ENCODE measurements at places on chromosomes 3 and 15.
A peak's percentile ranks its signal among the peaks of the same experiment; 100 is the strongest.

GRCh38 chr3:194189243-194189791, 53.4 kb downstream of the HES1 start:
- DNase-seq = no peak

DNA sequence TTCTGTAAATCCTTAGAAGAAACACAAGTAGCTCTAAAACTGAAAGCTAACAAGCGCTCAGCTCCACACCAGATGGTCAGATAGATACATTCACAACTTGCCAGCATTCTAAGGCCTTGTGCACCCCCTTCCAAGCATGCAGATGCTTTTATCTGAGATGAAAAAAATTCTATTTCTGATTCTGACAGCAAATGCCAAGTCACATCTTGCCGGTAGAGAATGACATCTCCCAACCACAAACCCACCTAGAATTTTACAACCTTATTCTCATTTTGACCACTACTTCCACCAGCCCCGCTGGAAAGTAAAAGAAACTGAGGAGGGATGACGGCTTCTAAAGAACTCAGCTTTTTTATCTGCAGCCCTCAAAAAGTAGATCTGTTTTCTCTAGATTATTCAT, 57.7 kb downstream of the SUMF1 start:
- DNase-seq = no peak

- DNase-seq = peak; percentile 33
Observed at GRCh38 chr3:97138914-97139541, 324.6 kb downstream of the EPHA6 start.

DNA sequence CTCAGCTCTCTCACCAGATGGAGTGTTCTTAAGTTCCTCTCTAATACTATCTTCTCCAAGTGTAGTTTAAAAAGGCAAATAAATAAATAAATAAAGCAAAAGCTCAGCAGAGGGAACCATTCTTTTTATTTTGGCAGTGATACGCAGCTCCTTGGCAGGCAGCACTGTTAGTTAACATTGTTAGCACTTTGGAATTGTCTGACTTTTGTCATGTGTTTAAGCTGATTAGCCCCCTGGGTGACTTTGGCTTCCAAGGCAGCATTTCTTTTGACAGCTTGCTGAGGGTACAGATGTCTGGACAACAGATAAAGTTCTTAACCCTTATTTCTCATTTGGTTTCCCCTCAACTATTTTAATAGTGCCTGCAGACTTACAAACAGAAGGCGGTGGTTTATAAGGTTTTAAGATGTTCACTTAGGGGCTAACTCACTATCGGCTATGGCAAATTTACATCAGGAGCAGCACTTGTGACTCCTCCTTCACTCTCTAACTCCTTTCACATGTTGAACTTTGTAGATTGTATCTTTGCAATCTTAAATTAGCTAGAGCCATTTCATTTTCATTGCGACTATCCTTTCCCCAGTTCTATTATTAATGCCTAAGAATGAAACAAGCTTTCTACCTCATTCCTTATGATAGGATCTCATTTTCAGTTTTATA, 213.4 kb downstream of the ZBBX start:
- DNase-seq = peak; percentile 76

- DNase-seq = no peak
Observed at GRCh38 chr15:25705433-25706115, 157.6 kb downstream of the ATP10A start.

DNA sequence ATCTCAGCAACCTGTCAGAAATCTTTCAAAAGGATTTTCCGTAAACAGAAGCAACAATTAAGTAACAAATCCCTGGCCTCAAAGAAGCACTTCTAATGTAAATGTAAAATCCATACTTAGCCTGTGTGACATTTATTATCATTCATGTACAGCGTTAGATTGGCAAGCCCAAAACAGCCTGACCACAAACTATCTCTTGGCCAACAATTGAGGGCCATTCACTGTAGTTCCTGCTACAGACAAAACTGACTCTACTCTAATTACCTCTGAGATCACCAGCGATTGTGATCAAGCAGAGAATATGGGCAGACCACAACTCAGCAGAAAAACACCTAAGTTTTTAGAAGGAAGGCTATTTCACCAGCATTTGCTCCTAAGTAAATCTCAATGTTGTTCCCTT, 9.2 kb downstream of the SHQ1 start:
- no peak for DNase-seq

GRCh38 chr3:146928421-146929059, 323.4 kb upstream of the PLSCR5 start:
- DNase-seq = no peak

DNA sequence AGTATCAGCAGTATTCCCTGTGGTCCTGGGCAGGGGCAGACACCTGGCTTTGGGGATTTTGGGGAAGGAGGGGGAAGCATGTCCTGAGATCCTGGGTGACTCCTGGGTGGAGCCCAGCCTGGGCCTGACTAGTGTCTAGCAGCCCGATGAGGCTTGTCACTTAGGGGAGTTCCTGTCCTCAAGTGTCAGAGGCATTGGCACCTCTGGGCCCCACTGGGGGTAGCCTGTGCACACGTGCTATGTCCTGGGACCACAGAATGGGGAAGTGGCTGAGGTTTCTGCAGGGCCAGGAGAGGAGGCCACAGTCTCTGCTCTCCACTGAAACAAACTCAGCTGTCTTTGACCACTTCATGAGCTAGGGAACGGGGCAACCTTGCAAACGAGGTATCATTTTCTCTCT, 31.5 kb upstream of the ADCY5 start:
- no peak for DNase-seq

DNA sequence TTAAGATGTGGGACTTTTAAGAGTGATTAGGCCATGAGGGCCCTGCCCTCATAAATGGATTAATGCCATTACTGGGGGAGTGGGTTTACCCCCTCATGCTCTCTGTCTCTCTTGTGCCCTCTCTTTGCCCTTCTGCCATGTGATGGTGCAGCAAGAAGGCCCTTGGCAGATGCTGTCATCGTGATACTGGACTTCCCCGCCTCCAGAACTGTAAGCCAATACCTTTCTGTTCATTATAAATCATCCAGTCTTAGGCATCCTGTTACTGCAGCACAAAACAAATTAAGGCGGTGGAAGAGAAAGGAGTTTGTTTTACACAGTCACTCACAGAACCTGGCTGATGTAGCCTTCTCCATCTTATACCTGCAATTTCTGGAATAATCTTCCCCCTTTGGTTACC, 360.3 kb upstream of the TBL1XR1 start:
- DNase-seq = no peak

GRCh38 chr15:70876011-70876410, 16.2 kb downstream of the THAP10 start:
- DNase-seq = no peak

- peak; percentile 97 for DNase-seq
Observed at GRCh38 chr3:134364061-134364935, 9.9 kb downstream of the AMOTL2 start.

- DNase-seq = no peak
Observed at GRCh38 chr3:133831966-133832801, 26.6 kb downstream of the SRPRB start.

DNA sequence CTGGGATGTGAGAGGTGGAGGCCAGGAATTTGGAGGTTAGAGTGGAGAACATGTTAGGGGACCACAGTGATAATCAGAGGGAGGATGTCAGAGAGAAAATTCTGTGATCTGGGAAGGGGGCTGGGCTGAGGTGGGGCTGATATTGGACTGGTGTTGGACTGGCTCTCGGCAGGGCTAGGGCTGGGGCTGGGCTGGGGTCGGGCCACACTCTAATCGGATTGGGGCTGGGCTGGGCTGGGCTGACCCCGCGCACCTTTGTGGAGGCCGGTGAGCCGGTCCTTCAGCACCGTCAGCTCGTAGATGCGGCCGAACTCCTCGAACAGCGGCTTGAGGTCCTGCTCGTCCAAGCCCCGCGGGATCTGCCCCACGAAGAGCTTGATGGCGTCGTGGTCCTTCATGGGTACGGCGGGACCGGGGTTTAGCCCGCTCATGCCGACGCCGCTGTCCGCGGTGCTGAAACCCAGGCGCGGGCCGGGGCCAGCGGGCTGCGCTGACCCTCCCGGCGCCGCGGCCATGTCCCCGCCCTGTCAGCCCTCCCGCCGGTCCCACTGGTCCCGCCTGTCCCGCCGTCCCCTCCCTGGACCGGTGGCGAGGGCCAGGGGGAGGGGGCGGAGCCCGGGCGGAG, 485 bp downstream of the CELF6 start:
- DNase-seq = peak; percentile 97

- no peak for DNase-seq
Observed at GRCh38 chr15:61393949-61394348, 164.8 kb upstream of the RORA start.

GRCh38 chr3:33722191-33722590, 4.1 kb upstream of the CLASP2 start:
- DNase-seq = no peak

DNA sequence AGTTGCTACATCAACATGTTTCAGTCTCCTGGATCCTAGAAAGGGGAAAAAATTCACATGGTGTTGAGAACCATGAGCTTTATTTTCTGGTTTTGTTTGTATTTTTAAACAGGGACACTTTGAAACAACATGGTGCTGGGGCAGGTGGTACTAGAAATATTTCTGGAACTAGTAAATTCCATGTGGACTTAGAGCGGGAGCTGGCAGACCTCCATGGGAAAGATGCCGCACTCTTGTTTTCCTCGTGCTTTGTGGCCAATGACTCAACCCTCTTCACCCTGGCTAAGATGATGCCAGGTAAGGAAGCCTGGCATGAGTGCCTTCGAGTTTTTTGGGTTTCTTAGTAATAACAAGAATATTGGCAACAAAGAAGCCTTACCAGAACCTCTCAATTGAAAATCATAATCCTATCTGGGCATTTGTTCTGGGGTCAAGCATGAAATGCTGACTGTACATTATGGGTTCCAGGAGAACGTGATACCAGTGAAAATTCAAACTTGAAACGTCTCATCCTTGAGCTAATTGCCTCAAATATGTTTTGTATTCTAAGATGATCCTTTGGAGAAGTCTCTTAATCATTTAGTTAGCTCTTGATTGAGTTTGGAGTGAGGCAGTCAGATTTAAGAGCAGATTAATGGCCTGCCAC, 7.9 kb downstream of the ALAS1 start:
- DNase-seq = no peak

DNA sequence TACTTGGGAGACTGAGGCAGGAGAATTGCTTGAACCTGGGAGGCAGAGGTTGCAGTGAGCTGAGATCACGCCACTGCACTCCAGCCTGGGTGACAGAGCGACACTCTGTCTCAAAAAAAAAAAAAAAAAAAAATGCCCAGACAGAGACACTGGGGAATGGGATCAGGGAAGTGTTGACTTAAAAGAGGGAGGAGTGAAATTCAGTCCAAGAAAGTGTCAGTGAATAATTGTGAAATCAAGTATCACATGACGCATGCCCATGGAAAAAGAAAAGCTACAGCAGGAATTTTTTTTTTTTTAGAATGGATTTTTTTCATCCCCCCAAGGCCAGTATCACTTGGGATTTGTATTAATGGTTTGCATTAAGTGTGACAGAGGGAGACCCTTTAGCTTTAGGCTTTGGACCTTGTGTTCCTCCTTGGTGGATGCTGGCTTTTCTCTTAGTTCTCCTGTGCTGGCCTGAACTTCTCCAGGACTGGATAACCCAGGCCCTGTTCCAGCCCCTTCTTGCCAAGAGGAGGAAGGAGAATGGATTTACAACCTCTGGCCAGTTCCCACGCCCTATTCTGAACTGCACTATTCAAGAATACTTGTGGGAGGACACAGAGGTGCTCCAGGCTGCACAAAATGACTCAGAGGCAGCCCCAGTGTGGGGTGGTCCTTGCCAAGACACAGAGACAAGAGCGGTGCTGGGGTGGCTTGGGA, 36.7 kb upstream of the ZNF774 start:
- no peak for DNase-seq

GRCh38 chr15:56468401-56468800, 3.5 kb upstream of the MNS1 start:
- no peak for DNase-seq

DNA sequence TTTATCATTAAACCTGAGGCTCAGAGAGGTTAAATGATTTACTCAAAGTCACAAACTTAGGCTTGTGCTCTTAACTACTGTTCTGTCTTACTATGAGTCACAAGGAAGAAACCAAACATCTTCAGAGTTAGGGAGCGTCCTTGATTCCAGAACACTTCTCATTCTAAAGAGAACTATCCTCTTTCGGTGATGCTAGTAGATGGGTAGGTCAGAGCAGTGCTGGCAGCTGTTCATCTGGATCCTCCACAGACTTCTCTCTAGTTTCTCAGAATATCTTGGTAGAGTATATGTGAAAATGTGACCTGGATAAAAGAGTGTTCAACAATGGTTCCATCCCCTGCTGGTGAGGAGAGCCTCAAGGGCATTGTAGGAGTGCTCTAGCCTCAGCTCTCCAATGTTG, 3.3 kb downstream of the ARL6IP5 start:
- DNase-seq = no peak

GRCh38 chr3:99071096-99071495, 169.6 kb upstream of the DCBLD2 start:
- DNase-seq = no peak
